MG63 (cell line): ENCODE measurements at places on chromosomes 12 and 14. TPM values are rescaled to one million over a fixed set of nuclear protein-coding genes. Genes with fewer than 3 reads are reported as not detected.

C12orf54 gene
- total RNA-seq = not detected in 2 replicates

DNA sequence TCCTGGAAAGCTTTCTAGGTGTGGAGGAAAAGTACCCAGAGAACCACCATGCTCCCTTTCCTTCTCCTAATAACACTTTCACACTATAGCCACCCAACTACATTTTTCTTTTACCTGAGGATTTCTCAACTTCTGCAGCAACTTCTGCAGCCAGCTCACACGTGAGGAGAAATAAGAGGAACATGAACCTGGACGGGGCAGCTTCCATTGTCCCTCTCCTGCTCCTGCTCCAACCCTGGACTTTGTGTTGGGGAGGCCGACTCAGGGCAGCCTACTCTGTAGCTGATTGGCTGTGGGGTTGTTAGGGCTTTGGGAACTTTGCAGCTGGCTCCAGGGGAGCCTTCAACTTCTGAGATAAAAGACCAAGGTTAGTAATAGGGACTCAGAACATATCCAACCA, at the start of gene ERP27:
ERP27 (minus strand) TSS at position 237 of the 400 bp plus-strand sequence; CDS start at position 208, 29 bp downstream.
- DNase-seq = no peak

DNA sequence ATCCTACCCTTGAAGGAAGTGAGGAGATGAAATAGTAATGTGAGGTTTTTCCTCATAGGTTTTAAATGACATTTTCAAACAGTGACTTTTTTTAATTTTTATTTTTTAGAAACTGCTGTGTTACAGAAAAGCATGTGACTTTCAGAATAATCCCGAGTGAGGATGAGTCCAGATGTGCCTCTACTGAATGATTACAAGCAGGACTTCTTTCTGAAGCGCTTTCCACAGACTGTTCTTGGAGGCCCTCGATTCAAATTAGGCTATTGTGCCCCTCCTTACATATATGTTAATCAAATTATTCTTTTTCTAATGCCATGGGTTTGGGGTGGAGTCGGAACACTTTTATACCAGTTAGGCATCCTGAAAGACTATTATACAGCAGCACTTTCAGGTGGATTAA, 15.8 kb downstream of the PCNX4 start:
- no peak for DNase-seq

- DNase-seq = no peak
These were observed 41.1 kb upstream of the DHRS7 start for GRCh38 chr14:60206249-60206670.

GRCh38 chr12:53726341-53726740, 911 bp downstream of the CALCOCO1 start:
- DNase-seq = no peak

- no peak for DNase-seq
These were observed 64.4 kb downstream of the NUAK1 start for GRCh38 chr12:106074361-106074705.

NRIP2 gene
- total RNA-seq = not detected in 2 replicates

- peak; percentile 23 for DNase-seq
These were observed 1.1 kb downstream of the MGST1 start for GRCh38 chr12:16348435-16349130.

RTL1 gene
- total RNA-seq = not detected in 2 replicates

DNA sequence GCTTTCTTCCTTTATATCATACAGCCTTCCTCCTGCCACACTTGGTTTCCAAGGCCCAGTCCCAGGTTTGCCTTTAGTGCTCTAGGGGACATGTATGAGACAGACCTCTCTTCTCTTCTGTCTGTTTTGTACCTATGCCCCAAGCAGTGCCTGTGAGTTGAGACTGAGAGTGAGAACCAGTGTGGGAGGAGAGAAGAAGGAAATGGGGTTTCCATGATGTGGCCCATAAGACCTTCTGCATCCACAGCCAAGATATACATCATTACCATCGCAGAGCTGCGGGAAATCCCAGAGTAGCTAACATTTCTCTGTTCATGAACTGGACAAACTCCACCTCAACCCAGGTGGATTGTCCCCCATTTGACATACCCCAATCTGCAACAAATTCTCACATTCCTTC, 2.8 kb downstream of the TESPA1 start:
- DNase-seq = no peak

DNA sequence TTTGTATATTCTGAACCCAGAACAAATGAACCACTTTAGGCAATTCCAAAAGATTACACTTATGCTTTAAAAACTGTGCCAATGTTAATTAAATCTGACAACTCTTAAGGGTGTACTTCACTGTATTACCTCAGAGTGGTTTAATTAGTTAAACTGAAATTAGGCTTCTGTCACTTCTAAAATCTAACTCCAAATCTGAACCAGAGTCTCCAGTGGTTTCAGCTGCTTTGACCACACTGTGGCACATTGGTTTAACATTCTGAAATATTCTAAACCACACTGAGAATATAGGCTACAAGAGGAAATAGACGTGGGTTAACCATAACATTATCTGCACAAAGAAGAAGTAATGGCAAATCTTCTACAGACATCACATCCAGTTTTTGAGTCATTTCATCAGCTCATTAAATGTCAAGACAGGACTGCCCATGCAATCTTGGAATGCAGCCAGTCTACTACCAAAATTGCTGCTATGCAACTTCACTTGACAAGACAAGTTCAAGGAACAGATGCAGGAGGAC, 94.8 kb downstream of the LRP6 start:
- DNase-seq = peak; percentile 22

DNA sequence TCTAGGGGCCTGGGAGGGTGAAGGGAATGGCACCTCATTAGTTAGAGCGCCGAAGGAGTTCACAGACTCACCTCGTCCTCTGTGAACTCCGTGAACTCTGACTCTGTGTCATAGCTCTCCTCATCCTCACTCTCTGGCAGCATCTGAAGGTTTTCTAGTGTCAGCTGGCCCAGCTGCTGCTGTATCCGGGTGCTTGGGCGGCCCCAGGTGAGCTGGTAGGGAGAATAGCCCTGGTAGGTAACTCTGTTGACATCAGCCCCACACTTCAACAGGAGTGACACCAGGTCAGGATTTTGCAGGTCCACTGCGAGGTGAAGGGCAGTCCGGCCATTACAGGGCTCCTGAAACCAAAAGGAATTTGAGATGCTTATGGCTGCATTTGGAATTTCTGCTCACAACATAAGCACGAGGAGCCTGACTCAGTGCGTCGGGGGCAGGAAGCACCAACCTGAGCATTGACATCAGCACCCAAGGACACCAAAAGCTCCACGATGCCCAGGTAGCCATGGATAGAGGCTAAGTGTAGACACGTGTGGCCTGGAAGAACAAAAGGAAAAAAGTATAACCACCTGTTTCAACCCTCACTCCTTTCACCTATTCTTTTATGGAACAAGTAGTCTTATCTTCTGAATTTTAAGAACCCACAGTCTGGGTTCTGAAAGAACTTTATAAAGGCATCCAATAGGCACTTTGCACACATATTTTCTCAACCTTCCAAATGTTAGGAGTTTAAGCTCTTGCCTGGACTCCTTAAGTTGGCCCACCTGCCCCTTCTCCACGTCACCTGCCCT, 2.0 kb downstream of the NFKBIA start:
- DNase-seq = no peak

GRCh38 chr12:6570264-6570887, 2.3 kb upstream of the NOP2 start:
- peak; percentile 69 for DNase-seq

CACNA1C gene
- 1.4 and 37.7 TPM in 2 replicates for total RNA-seq

DNA sequence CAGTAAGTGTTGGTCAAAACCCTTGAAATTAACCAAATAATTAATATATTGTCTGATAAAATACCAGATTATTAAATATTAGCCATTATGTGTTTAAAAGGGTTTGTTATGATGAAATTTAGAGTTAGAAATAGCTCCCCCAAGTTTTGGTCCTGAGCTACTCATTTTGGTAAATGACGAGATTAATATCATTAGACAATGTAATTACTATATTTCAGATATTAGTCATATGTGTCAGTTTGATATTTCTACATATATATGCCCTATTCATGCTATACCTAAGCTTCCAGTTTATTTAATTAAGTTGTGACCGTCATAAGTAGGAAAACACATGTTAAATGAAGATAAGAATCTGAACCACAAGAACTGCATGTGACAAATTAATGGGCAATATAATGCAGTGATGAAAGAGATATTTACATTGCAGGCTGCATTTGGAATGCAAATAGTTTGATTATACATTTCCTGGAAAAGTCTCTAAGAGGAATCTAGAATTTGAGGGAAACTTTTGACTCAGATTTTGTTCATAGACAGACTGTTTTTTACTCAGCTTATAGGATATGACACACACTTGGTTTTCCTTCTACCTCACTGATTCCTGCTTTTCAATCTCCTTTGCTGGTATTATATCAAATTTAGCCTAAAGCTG, 70.5 kb downstream of the TBC1D30 start:
- DNase-seq = no peak

GRCh38 chr12:120130011-120130410, 13.5 kb upstream of the RAB35 start:
- DNase-seq = no peak

DNA sequence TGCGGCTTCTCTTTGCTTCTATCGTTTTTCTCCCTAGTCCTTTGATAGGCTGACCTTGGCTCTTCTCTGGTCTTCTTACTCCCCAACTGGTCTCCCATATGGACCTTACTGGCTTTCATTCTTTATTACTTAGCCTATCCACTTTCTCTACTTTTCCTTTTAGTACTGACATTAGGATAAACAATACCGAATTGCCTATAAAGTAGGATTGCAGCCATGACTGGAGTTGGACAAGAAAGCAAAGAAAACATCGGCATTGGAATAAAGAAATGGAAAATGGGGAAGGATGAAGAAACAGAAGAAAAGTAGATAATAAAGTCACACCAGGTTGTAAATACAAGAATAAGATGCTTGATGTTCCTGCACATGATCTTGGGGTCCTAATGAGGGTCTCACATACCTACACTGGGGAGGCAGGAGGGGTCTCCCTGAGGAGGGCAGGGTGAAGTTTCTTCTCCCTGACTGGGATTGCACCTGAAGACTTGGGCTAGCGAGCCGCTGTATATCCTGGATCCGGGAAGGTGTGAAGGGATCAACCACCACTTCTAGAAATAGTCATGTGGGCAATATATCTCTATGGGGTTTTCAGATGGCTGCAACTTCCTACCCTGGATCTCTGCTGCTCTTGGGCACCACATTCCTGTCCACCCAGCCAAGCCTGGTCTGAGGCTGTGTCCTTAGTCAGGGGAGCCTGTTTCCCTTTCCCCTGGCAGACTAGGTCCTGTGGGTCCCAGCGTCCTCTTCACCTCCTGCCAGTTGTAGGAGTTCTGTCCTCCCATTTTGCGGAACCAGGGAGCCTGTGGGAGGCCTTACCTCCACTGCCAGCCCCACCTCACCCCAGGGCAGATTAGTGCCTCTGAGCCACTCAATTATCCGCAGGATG, 13.1 kb downstream of the NKX2-1 start:
- no peak for DNase-seq

DNA sequence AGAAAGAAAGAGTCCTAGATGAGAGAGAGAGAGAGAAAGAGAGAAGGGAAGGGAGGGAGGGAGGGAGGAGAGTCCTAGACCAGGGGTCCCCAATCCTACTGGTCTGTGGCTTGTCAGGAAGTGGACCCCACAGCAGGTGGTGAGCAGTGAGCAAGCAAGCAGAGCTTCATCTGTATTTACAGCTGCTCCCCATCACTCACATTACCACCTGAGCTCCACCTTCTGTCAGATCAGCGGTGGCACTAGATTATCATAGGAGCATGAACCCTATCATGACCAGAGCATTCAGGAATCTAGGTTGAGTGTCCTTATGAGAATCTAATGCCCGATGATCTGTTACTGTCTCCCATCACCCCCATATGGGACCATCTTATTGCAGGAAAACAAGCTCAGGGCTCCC, 39.2 kb upstream of the AMN1 start:
- DNase-seq = no peak

GRCh38 chr12:4957761-4958160, 48.1 kb downstream of the KCNA1 start:
- DNase-seq = no peak

DNA sequence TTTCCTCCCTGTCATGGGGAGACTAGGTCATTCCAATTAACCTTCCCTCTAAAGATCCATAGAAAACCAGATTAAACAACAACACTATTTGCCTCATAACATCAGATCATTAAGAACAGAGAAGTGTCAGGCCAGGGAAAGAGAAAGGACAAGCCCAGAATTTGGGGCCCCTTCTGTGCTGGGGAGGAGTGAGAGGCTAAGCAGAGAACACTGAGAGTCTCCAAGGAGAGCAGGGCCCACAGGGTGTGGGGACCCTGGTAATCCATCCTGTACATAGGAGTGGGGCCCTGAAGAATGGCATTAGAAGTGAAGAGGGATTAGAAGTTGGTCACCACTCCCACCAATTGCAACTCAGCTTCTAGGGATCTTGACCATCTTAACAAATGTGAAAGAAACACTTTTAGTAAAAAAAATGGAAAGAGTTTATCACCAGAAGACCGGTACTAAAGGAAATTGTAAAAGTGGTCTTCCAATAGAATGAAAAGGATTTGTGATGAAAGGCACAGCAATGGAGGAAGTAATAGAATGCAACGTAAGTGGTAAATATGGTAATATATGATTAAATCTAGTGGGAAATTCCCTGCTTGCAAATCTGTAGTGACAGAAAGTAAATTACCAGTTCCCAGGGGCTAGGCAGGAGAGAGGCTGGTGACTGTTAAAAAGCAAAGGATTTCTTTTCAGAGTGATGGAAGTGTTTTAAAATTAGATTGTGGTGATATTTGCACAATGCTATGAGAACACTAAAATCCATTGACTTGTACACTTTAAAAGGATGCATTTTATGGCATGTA, 14.0 kb upstream of the TMTC1 start:
- DNase-seq = no peak

FLRT2 gene
- total RNA-seq = 0.22 and 2.5 TPM in 2 replicates

BMP4 gene
- total RNA-seq = 9.3 and 13.5 TPM in 2 replicates

GRCh38 chr12:32650508-32650907, 28.6 kb upstream of the DNM1L start:
- no peak for DNase-seq
